Iris pigment epithelial cell (primary cell): ENCODE measurements at places on chromosomes 4 and X.

GRCh38 chr4:6355052-6355451 lies 85.4 kb downstream of the WFS1 start:
- no peak for DNase-seq

DNA sequence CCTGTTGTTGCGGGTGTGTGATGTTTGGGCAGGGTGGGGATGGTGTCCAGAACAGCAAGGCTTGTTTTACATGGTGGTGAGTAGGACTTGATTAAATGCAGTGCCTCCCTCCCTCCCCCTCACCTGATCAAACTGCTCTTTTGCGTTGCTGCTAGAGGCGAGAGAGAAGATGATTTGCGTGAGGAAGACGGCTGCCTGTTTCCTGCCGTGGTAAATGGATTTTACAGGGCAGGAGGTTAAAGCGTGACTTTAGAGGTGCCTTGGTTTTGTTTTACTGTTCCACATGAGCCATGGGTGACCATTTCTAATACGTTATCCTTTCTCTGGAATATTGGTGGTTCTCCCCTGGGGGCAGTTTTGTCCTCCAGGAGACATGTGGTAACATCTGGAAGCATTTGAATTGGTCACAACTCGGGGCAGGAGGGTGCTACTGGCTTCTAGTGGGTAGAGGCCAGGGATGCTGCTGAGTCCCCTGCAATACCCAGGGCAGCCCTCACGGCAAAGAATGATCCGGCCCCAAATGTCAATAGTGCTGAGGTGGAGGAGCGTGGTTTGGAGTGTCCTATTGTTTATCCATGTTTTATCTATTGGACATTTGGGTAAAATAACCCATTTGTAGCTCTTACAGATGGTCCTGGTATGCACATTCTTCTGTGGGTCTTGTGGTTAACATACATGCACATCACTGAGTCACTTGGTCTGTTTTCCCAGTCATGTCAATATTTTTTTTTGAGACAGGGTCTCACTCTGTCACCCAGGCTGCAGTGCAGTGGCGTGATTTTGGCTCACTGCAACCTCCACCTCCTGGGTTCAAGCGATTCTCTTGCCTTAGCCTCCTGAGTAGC lies 73.7 kb downstream of the SHROOM2 start:
- DNase-seq, result peak; percentile 76

GRCh38 chr4:54726907-54727306 lies 69.2 kb downstream of the KIT start:
- no peak for DNase-seq

DNA sequence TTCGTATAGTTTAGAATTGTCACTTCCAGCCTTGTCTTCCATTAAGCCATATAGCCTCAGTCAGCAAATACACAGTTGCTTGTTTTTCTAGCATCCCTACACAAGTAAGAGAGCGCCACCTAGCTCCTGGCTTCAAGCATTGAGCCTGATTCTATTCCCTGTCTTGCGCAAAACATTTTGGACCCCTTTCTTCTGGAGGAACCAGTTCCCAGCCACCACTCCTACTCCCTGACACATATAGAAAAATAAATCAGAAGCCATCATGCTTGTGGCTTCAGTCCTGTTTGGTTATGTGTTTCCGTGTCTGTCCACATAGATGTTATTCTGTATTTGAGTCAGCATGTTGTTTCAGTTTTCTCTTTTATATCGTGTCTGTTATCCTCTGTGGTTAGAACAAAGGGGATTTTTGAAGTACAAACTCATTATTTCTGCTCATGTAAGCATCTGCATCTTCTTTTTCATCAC lies 59.9 kb downstream of the GK start:
- DNase-seq, result peak; percentile 65

DNA sequence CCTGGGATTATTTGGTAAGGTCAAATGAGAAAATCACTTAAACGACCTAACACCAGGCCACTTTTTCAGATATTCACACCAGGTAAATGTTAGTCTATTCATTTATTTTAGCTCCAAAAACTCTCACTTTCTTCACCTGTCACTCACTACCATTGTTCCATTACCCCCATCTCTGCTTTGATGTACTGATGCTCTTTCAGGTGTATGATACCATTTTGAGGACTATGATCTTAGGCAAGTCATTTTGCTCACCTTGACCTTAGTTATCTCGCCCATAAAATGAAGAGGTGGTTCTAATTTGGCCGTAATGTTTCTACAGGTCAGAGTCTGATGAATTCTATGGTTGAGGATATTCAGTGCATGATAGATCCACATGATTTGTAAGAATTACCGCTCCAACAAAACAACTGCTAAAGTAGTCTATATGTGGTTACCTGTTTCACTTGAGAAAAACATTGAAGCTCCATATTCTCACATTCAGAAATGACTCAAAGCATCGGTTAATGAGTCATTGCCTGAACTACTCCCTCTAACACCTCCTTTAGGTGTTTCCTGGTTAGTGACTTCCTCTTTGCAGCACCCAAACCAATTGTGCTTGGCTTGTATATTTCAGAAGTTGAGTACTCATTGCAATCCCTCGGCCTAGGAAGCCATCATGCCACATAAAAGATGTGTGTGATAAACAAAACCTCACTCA lies 4.5 kb downstream of the DTHD1 start:
- DNase-seq, result no peak

DNA sequence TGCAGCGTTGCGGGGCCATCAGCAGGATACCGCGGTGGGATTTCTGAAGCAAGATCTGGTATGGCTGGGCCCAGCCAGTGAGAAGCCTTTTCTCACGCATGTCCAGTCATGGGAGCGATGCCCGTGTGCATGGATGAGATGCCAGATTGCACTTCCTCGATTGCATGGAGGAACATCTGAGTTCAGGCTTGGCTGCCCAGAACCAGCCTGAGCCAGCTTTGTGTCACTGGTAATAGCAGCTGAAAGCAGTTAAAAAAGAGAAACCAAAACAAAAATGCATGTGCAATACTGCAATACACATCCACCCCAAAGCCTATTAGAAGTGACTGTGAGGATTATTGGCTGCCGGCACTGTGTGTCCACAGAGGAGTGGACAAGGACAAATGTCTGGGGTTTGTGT lies 59.3 kb downstream of the PSAPL1 start:
- DNase-seq, result no peak

DNA sequence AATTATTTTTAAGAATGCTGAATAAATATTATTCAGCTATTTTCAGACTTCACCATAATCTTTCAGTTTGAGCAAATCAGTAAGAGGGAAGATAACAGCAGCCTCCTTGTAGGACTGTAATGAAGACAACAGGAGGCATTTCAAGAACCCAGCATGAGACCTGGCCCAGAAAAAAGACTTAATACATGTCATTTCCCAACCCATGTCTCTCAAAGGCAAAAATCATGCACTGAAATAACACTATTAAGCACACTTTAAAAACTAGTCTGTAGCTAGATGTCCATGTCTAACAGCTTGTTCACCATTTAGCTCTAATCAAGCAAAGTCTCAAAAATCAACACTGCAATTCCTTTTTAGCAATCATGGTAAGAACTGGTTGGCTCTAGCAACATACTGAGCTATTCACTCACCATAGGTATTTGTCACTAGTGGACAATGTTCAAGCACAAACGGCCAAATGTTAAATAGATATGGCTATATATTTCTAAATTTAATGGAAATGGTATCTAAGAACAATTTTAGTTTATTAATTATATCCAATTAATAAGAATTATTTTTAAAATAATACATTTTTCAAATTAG lies 109.9 kb downstream of the WDFY3 start:
- no peak for DNase-seq

DNA sequence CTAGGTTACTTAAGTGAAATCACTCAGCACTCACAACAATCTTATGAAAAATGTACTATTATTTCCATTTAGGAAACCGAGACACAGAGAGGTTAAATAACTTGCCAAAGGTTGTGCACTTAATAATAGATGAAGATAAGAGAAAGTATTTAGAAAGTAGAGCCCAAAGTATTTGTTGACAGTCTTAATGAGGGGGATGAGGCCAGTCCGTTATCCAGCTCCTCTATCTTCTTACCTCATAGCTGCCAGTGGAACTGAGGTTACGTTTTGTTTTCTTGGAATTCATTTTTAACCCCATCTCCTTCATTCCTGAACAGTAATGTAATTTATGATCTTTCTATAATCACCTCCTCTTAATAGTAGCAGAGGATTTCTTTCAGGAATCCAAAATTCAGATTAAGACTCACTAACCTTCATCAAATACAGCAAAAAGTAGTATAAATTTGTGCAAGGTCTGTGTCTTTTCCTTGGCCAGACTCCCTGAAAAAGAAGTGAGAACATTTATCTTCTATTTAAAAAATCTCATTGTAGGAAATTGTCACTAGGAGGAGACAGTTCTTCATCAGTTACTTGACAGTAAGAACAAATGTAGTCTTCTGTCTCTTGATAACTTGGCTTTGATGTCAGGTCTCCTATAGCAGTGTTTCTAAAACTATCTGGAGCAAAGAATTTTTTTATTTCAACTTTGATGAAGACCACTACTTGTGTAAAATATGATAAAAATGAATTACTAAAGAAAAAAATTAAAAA lies 35.5 kb downstream of the F8 start:
- DNase-seq, result no peak

DNA sequence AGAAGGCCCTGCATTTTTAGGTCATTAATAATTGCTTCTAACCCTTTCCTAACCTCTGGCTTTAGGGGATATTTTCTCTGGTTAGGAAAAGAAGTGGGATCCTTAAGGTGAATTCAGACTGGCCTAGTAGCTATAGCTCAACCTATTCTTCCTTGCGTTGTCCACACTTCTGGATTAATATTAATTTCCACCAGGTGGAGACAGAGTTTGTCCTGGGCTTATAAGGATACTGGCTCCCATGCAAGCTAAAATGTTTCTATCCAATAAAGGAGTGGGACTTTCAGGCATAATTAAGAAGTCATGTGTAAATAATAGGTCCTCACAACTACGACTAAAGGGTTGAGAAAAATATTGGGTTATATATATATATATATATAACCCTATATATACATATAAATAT lies 860.0 kb upstream of the POU3F4 start:
- peak; percentile 8 for DNase-seq

DNA sequence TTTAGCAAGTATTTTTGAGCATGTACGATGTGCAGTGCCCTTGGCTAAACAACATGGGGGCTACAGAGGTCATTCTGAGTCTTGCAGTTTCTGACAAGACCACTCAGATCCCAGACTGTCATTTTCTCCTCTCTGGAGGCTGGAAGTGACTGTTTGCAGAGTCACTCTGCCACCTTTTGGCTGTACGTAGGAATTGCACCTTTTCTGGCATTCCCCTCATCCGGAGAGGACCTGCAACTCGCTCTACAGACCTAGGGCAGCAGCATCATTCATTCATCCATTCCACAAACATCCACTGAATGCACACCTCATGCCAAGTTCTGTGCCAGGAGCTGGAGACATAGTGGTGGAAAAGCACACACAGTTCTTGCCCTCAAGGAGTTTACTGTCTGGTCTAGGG lies 160.4 kb upstream of the GPR101 start:
- DNase-seq, result peak; percentile 16

DNA sequence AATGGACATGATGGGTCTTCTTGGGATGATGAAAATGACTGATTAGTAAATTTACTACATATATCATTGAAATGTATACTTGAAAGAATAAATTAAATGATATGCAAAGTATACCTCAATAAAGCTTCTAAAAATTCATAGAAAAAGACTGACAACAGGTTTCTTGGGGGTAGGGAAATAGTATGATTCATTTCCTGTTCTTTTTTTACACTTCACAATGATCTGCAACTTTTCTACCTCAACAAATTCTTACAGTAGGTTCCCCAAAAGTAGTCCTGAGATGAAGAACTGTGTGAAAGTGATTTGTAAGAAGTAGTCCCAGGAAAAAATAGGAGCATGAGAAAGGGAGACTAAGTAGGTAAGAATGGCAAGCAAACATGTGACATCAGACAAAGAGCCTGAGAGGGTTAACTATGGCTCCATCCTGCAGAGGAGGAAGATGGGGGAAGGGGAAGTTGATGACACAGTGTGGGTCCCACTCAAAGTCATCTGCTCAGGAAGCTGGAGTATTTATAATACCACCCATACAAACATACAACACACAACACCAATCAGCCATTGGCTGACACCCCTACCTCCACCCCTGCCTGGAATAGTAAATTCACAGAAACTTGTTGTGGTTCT lies 73.9 kb downstream of the ARHGAP6 start:
- DNase-seq, result peak; percentile 7

DNA sequence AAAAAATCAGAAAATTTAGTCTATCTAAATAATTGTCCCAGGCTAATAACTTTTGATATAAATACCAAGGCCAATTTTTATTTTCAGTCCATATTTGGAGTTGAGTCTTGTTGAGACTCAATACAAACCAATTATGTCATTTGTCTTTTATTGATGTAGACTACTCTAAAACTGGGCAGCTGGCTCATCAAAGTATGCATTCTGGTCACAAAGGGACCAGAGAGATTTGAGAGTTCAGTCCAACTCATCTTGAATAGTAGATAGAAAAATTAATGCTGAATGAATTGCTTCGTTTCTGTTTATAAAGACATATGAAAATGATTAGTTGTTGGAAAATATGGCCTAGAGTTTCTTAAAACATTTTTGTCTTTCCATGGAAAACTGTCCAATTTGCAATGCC lies 412.5 kb upstream of the KLHL4 start:
- DNase-seq, result no peak

DNA sequence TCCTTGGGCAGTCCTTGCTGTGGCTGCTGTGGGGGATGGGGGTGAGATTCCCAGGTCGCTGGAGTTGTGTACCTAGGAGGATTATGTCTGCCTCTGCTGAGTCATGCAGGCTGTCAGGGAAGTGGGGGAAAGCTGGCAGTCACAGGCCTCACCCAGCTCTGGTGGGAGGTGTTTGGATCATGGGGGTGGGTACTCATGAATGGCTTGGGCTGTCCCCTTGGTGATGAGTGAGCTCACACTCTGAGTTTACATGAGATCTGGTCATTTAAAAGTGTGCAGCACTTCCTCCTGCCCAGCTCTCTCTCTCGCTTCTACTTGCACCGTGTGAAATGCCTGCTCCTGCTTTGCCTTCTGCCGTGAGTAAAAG lies 24.6 kb upstream of the PDLIM3 start:
- DNase-seq, result peak; percentile 88

- DNase-seq, result peak; percentile 81
Observed at GRCh38 chr4:40423735-40424134, 88.6 kb downstream of the CHRNA9 start.

DNA sequence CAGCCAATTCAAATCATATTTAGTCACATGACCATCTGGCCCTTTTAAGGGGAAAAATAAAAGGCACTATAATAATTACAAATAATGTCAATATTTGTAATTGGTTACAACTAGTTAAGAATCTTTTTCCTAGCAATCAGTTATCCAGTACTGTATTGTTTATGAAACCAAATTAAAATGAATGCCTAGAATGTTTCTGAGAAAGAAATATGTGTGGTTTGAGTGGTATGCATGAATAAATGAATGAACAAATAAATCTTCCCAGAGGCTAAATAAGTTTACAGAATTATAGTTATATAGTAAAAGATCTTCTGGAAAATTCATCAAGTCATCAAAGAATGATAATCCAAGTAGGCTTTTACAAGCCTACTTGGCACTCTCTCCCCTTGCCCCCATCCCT lies 55.8 kb upstream of the F8A3 start:
- no peak for DNase-seq

DNA sequence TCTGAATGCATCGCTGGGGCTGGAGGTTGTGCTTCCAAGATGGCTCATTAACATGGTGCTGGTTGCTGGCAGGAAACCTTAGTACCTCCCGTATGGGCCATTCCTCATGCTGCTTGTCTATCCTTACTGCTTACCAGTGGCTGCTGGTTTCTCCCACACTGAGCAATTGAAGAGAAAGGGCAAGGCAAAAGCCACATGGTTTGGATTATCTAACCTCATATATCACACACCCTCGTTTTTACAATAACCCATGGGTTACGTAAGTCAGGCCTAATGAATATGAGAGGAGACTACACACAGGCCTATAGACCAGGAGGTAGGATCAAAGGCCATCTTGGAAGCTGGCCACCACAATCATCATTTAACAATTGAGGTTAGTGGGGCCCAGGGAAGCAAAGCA lies 141.8 kb upstream of the EDNRA start:
- no peak for DNase-seq
